Activated CD4-positive, alpha-beta memory T cell treated with anti-CD3 and anti-CD28 coated beads, Interleukin-2, amount 10 ng/mL, durations not matched to agents 7 days and 5 days (primary cell): ENCODE measurements at places on chromosomes 5 and 9.
A peak's percentile ranks its signal among the peaks of the same experiment; 100 is the strongest.

DNA sequence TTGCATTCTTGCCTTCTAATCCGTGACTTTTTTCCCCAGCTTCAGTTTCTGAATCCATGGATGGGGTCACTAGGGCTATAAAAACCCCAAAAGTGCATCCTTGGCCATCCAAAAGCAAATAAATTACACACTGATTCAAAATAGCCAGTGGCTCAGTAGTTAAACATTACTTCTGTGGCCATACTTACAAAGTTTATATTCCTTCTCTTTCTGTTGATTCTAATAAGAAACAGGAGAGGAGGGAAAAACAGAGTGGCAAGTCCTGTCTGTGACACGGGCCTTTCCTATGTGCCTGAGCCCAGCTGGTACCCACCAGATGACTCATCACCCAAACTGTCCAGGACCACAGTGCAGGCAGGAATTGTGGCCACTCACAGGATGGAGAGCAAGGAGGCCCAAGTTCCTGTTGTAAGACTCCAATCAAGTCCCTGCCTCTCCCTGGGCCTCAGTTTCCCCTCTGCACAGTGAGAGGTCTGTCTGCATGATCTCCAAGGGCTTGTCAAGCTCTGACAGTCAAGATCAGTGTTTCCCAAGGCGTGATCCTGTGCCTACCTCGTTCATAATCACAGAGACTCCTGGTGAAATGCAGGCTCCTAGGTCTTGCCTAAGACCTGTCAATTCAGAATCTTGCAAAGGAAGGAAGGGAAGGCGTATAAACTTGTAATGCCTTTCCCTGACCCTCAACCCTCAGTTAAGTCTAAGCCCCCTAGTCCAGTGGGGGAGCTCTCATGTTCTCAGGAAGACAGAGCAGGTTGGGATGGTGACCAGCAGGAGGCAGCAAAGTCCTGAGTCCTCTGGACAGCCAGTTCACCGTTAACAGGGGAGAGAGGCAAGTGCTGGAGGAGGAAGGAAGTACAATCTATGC is 29.5 kb downstream of the TNIP1 start:
- DNase-seq: peak; percentile 73

DNA sequence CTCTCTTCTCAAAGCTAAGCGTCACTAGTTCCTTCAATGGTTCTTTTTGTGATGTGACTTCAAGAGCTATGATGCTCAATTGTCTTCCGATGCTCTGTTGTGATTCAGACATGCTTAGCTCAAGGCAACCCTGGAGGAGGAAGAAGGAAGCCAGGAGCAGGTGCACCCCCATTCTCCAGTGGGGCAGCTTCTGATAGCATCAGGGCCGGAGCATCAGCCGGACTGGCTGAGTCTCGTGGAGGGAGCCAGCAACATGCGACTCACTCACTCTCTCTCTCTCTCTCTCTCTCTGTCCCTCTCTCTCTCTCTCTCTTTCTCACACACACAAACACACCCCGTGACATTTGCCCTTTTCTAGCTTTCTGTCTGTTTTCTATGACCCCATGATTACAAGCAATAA is 140.2 kb downstream of the HSD17B3 start:
- DNase-seq: no peak

DNA sequence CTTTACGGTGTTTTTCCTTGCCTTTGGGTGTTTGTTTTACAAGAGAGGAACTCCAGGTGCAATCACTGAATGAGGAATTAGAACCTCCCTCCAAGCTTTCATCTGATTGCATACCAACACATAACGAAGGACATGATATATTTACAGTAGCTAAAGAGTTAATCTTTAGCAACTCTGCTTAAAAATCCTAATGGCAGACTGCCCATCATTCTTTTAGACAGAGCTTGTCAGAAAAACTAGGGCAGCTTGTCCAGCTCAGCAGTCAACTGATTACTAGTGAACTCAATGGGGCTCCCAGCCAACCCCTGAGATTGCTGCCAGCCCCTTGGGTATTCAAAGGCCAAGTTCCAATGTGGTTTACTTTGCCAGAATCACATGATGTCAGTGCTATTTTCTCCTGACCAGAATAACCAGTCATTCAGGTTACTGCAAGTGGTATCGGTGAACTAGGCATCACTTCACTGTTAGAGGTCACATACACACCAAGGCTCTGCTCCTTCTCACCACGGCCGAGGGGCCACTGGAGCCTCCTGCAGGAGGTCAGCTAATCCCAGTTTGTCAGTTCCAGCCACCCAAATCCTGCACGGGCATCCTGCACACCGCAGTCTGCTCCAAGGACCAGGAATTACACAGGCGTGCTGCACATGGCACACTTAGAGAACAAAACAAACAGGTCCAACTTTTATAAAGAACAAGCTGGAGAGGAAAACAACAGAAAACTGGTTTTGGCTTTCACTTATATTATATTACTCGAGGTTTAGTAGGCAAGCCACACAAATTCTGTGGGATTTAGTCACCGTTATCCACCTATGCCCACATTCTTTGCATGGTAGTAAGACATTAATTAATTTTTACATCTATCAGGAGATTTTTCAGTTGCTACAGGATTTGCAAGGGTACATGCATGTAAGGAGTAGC is 62.5 kb downstream of the NFIB start:
- DNase-seq: no peak

DNA sequence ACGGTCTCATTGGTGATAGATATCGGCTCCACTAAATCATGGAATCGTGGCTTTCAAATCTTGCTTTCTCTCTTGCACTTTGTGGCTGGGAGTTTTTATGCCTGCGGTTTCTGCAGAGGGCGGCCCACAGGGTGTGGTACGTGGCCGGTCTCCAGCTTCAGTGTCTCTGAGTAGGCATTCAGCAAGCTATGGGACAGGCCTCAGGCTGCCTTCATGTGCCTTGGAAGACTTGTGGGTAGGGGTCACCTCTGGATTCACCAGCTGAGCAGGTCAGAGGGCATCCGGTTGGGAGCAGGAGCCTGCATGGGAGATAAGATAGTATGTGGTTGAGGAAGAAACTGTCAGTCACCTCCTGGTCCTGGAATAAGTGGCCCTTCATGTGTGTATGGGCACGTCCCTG is 47.7 kb downstream of the AMBP start:
- peak; percentile 13 for DNase-seq

GRCh38 chr5:170633235-170634081 is 129.6 kb downstream of the KCNIP1 start:
- DNase-seq: no peak

DNA sequence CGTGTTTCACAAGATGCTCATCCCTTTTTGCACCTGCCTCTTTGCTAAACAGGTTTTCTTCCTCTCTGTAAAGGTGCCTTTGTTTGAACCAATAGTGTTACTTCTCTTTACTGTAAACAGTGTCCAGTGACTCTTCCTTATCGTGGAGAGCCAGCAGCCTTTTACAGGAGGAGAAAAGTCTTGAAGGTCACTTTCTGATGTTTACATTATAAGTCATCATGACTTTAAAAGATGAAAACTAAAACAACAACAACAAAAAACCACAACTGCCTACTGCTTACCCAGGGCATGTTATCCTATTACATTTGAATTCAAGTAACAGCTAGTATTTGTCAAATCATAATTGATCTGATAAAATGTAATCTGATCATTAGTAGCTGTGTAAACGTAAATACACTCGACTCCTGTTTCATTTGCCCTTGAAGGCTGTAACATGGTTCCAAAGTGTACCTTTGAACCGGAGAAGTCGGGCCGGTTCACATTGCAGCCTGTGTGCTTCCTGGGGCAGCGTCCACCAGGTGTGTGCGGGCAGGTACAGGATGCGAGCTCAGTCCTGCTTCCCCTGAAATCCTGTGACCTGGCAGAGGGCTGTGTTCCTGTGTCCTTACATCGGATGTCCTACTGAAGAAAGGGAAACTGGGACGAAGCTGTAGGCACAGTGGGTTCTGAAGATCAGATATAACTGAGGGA is 118.1 kb downstream of the C9orf152 start:
- DNase-seq: no peak

DNA sequence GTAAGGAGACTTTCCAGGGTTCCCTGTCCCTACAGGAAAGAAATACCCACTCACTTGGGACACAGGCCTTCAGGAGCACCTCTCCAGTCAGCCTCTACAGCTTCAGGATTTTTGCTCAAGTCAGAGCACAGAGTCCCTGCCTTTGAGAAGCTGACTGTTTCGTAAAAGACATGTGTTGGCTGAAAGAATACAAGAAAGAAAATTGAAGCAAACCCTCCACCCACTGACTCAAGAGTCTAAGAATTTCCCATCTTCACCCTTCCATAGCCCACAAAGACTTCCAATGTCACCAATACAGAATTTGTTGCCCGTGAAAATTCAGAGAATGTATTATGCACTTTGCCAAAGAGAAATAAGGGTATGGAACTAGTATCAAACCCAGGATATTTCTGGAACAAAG is 53.0 kb upstream of the ZNF622 start:
- DNase-seq: no peak

- no peak for DNase-seq
These were observed 182.1 kb upstream of the TRIM32 start for GRCh38 chr9:116504893-116505480.

GRCh38 chr5:148011398-148012137 is 52.2 kb upstream of the SPINK5 start:
- DNase-seq: no peak

DNA sequence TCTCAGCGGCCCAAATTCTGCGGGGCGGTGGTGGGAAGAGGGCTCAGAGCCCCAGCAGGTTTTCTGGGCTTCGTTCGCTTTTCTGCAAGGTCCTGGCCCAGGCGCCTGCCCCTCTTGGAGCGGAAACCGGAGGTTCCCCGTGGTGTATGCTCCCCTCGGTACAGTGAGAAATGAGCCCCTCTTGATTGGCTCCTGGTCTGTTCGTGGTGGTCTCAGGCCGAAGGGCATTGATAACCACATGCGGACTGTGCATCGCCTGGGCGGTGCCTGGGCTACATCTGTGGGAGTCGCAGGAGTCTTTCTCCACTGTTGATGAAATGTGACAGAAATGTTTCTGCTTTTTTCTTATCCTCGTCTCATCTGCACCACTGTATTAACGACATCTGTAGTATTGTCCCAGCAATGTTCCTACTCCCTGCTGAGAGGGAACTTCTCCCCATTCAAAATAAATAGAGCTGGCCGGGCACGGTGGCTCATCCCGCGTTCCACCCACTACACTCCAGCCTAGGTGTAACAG is 682 bp downstream of the MAN1B1 start:
- DNase-seq: no peak

DNA sequence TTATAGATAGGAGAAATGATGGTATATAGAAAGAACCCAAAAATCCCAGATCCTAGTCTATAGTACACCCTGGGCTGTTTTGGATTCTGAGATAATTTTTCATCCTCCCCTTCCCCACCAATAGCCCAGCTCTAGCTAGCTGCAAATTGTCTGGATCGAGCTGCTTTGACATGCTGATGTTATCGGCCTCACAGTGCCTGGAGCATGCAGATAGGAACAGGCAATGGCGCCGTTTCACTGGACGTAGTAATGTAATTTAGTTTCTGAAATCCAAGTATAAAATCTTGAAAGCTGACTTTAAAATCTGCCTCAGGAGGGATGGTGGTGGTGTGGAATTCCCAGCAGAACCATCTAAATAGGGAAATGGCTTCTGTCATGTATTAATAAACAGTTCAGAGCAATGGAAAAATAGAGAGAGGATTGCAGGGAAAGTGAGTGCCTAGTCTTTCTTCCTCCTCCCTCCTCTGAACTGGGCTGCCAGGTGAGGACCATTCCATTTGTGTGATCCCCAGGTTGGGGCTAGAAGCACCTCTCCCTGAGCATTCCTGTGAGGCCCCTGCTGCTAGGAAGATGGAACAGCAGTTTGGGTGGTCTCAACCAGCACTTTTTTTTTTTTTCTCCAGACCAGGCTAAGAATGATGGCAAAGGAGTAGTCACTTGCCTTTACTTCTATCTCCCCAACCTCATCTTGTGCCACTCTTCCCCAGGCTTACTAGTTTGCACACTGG is 31.9 kb downstream of the FAM219A start:
- no peak for DNase-seq

DNA sequence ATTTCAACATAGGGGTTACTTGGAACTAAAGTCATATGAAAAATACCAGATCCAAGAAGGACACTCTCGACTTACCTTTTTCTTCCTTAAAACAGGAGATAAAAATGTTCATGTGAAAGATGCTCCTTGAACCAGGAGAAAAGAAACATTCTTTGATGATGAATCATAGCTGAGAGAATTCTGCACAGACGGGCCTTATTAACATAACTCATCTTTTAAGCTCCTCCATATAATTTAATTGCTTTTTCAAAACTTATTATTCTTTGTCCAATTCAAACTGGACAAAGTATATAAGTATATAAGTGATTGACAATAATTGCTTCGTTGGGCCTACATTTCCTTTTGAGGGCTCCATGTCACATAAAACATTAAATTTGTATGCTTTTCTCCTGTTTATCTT is 945.2 kb upstream of the C9orf72 start:
- DNase-seq: no peak

DNA sequence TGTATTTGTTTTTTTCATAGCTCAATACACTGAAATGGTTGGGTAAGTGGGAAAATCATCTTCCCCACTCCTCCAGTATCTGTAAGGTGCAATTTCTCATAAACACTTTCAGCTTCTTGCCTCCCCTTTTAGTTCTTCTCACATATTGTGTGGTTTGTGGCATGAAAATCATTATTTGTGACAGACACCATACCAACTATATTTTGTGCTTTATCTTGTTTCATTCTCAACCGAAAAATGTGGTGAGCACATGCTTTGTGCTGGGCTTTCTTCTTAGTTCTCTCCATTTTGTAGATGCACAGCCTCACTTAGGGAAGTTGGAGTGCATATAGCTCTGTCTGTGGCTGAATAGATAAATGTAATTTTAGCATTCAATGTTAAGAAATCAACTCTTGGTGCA is 6.4 kb upstream of the ANXA2R start:
- DNase-seq: no peak

DNA sequence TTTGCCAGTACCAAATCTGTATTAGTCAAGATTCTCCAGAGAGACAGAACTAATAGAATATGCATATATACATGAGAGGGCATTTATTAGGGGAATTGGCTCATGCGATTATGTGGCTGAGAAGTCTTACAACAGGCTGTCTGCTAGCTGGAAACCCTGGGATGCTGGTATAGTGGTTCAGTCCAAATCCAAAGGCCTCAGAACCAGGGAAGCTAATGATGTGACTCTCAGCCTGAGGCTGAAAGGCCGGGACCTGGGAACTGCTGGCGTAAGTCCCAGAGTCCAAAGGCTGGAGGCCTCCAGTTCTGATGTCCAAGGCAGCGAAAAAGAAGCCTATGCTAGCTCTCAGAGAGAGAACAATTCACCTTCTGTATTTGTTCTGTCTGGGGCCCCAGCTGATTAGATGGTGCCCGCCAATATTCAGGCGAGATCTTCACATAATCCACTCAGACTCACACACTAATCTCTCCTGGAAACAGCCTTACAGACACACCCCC is 84.1 kb downstream of the KIAA1958 start:
- DNase-seq: no peak

DNA sequence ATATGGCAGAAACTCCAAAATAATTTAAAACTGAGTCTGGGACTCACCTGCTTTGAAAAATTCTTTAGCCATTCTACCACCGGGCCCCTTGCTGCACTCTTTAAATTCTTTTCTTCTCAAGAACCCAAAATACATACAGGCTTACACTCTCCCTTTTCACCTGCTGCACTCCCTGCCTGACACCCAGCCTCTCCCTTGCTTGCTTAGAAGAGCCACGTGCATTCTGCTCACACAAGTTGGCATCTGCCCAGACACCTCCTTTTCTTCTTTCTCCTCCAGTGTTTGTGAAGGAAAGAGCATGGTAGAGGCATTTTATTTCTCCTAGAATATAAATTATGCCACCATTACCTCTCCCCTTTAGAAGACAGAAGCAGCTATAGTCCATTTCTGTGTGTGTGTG is 39.0 kb upstream of the AOPEP start:
- DNase-seq: no peak
